ENCODE measurements at places on chromosomes 1 and 21. TPM values are rescaled to one million over a fixed set of nuclear protein-coding genes. Genes with fewer than 3 reads are reported as not detected.

The HFM1 gene
- not detected for total RNA-seq

The ABCD3 gene
- 58.3 TPM for total RNA-seq

The AP4B1 gene
- 6.4 TPM for total RNA-seq

The SPAG17 gene
- total RNA-seq: not detected

The LYPD8 gene
- not detected for total RNA-seq

The ADGRL4 gene
- 14.9 TPM for total RNA-seq

The ATP6V1G3 gene
- total RNA-seq: not detected

The SH3GLB1 gene
- 31.8 TPM for total RNA-seq

The OR2T2 gene
- not detected for total RNA-seq
